ENCODE measurements at places on chromosomes 6 and 20. TPM values are rescaled to one million over a fixed set of nuclear protein-coding genes. Genes with fewer than 3 reads are reported as not detected.

Gene TAB2
- 26.2 TPM for total RNA-seq

Gene TRERF1
- 7.9 TPM for total RNA-seq

Gene BTN1A1
- total RNA-seq: not detected

Gene FAM210B
- total RNA-seq: 10.2 TPM

Gene BNIP5
- total RNA-seq: not detected

Gene MCCD1
- total RNA-seq: not detected
